ENCODE measurements at places on chromosomes 2 and 18.

- no peak for DNase-seq
Measured at GRCh38 chr2:233656443-233656842, 15.3 kb upstream of the UGT1A9 start.

DNA sequence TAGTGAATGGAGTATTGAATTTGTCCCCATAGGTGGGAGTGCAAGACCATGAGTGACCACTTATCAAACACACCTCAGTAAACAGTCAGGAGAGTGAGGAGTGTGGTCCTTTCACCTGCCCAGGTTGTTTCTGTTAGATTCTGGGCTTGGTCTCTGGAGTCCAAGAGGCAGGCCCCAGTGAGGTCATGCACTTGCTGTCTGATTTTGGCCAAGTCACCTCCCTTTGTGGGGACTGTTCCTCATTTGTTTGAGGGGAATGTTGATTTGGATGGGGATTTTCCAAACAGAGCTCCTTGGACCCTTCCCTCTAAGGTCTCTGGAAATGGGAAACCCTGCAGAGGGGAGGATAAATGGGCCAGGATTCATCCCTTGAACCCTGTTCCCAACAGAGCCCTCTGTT lies 7.3 kb downstream of the IL1RN start:
- no peak for DNase-seq

GRCh38 chr2:189639007-189639609 lies 22.2 kb upstream of the ASNSD1 start:
- no peak for DNase-seq

DNA sequence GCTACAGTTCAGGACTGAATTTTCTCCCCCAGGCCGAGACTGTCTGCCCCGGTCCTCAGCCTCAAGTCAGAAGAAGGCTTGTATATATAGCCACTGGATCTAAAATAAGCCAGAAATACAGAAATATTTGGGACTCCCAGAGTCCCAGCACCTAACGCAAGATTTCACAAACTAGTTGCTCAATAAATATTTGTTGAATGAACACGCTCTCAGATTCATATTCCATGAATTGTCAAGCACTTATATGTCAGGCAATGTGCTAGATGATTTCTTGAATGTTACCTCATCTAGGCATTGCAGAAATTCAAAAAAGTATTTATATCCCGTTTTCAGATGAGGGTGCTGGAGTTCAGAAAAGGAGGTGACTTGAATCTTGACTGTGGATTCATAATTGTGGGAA lies 163.7 kb upstream of the KLHL29 start:
- no peak for DNase-seq

GRCh38 chr2:112957511-112957910 lies 20.3 kb upstream of the IL36G start:
- no peak for DNase-seq

DNA sequence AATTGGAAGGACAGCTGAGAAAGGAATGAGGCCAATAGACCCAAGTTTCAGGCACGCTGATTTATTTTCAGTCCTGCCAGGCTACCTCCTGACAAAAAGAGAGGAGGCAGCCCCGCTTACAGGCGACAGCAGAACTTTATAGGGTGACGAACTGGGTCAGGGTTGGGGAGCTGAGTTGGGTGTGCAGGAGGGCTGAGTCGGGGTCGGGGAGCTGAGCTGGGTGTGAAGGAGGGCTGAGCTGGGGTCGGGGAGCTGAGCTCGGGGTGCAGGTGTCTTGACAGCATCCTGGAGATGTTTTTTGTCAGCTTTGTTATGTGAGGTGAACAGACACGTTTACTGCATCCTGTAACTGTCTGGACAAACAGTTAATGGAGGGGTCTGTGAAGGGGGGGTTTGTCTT lies 342.2 kb downstream of the ADCYAP1 start:
- DNase-seq, result no peak

- DNase-seq, result no peak
Measured at GRCh38 chr18:3345452-3345851, 83.5 kb downstream of the MYL12B start.

DNA sequence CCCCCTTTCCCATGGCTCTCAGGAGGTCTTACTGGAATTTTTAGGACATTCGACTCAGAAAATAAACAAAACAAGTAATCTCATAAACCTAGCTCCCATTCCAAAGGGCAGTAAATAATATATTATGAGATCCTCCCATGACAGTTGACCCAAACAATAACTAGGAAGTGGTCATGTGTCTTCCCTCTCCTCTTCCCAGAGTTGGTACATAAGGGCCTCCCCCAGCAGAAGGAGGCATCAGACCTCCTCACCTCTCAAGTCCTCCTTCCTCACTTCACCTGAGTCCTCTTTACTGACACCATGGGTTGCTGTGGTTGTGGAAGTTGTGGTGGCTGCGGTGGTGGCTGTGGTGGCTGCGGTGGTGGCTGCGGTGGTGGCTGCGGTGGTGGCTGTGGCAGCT lies at the start of gene SCYGR7:
Gene SCYGR7, plus strand, starts transcription at position 301 of the 400 bp plus-strand sequence. Its CDS starts 0 bp downstream, at position 301.
- no peak for DNase-seq

DNA sequence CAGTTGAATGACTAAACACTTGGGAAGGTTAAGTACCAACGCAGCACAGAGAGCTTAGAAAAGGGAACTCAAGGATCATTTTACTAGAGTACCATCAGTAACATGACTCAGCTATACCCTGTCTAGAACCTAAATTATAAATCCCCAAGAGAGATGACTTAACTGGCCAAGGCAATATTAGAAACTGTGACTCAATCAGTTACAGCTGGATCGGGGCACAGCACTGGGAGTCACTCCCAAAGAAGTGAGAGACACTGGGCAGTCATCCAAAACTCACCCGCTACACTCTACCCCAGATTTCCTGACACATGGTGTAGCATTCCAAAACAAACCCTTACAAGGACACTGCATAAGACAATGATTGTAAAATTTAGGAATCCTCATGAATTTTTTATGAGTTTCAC lies 17.7 kb downstream of the IWS1 start:
- DNase-seq, result no peak

GRCh38 chr2:113012436-113013335 lies 7.4 kb downstream of the IL36A start:
- no peak for DNase-seq

- no peak for DNase-seq
Measured at GRCh38 chr2:237760506-237761502, 37.8 kb upstream of the RBM44 start.

DNA sequence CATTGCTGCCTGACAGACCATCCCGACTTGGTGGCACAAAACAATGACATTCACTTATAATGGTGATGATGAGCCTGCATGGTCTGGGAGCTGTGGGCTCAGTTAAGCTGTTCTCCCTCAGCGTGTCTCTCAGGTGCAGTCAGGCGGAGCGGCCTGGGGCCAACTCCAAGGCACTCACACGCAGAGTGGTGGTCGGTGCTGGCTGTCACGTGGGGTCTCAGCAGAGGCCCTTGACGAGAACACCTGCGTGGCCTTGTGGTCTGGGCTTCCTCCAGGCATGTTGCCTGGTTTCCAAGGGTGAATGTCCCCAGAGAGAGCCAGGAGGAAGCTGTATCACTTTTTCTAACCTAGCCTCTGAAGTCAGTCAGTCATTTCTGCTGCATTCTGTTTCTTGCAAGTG lies 29.8 kb downstream of the ARMC9 start:
- no peak for DNase-seq

DNA sequence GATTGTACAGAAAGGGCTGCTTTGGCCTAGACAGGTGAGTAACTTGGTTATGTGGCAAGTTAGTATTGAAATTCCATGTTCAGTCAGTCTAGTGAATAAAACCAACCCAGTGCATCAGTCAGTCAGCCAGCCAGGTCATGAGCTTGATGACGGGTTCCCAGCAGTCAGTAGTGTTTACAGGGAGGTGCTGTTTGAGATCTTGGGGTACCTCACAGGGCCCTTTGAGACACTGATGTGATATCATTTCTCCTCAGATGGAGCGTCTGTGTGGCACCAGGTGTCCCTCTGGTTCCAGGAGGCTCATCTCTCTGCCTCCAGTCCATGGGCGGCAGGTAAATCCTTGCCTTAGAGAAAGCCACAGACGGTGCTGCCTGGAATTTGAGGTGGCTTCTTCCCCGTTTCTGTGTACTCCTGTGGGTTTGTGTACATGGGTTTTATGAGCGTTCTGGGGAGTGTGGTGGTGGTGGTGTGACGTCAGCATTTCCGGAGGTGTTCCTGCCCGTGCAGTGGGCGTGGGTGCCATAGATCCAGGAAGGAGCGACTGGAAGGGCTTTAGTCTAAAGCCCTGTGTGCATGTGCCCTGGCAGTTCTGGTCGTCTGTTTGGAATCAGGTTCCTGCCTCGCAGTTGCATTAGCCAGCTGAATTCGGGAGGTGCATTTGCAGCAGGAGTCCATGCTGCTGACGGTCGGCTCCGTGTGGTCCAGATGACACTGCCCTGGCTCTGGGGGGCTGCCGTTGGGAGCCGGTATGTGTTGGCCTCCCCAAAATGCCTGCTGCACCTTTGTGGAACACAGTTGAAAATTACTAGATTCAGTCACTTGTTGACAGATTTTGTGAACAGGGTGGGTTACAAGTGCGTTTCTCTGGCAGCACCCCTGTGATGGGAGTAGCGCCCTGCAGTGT lies 2.1 kb downstream of the CTDP1 start:
- no peak for DNase-seq

GRCh38 chr18:59249199-59249774 lies 24.0 kb downstream of the RAX start:
- no peak for DNase-seq

GRCh38 chr2:144516411-144516980 lies 3.4 kb downstream of the ZEB2 start:
- DNase-seq, result no peak

- DNase-seq, result no peak
Measured at GRCh38 chr2:46311651-46312223, 14.5 kb downstream of the EPAS1 start.
